Activated CD8-positive, alpha-beta memory T cell treated with anti-CD3 and anti-CD28 coated beads for 4 hours (primary cell): ENCODE measurements at places on chromosomes 2 and 18.

GRCh38 chr2:185643434-185643833 lies 95.2 kb upstream of the FSIP2 start:
- no peak for DNase-seq

DNA sequence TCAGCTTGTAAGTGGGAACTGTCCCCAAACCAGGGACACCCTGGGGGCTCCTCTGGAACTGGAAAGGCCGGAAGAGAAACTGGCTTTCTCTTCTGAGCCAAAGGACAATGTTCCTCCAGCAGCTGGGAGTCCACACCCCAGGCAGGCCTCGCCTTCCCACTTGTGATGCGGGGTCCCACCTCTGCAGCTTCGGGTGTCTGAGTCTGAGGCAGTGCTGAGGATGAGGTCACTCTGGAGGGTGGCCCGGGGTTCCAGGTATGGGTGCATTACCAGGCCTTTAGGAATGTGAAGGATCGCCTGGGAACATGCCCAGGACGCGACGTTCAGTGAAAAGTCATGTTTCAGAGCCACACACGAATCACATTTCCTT lies 18.2 kb upstream of the BOK start:
- no peak for DNase-seq

DNA sequence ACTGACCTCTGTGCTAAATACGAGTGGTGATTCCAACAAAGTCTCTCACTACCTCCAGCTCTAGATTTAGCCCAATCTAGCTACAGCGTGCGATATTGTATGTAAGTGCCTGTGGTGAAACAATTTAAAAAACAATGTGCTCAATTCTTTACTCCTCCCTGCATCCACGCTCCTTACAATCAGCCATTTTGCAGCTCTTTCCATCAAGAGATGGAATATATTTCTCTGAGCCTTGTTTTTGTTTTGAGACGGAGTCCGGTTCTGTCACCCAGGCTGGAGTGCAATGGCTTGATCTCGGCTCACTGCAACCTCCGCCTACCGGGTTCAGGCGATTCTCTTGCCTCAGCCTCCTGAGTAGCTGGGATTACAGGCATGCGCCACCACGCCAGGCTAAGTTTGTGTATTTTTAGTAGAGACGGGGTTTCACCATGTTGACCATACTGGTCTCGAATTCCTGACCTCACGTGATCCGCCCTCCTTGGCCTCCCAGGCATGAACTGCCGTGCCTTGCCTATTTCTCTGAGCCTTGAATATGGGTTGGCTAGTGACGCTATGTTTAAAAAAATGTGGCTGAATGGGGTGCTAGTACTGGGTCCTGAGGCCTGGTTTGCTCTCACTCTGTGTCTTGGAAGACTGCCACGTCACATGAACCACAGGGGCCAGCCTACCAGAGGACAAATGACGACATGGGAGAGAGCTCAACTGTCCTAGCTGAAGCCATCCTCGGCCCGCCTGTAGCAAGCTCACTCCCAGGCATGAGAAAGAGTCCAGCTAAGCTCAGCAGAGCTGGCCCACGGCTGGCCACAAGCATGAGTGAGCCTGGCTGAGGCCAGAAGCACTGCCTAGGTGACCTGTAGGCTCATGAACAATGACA lies 14.8 kb downstream of the WDFY1 start:
- no peak for DNase-seq

- DNase-seq: no peak
Measured at GRCh38 chr2:104793966-104794365, 59.9 kb upstream of the POU3F3 start.

GRCh38 chr2:133886735-133887675 lies 318.7 kb upstream of the NCKAP5 start:
- no peak for DNase-seq

DNA sequence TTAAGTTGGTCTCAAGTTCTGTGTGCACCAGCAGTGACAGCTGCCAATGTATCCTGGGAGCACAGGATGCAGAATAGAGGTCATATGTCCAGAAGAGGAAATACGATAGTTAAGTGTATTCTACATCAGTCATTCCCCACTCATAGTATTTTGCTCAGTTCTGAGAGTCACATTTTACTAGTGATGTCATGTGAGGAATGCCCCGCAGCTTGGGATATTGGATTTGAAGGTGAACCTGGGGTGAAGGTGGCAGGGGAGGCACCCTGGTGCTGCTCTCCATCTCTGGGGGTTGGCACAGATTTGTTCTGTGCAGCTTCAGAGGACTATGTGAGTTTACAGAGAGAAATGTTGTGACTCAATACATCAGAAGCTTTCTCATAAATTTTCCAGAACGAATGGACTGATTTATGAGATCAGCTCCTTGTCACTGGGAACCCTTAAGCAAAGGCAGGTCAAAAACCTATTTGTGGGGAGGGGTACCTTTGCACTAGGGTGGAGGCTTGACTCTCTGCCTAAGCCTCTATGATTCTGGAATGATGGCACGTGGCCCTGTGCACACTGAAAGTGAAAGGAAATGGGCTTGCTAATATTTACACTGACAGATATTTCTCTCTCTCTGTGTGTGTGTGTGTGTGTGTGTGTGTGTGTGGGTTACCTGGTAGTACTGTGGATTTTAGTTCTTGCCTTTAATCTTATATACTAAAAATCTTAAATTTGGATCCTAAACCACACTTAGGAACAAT lies 95.9 kb downstream of the NEB start:
- DNase-seq: no peak

- no peak for DNase-seq
Measured at GRCh38 chr2:224286923-224287322, 115.0 kb downstream of the FAM124B start.

DNA sequence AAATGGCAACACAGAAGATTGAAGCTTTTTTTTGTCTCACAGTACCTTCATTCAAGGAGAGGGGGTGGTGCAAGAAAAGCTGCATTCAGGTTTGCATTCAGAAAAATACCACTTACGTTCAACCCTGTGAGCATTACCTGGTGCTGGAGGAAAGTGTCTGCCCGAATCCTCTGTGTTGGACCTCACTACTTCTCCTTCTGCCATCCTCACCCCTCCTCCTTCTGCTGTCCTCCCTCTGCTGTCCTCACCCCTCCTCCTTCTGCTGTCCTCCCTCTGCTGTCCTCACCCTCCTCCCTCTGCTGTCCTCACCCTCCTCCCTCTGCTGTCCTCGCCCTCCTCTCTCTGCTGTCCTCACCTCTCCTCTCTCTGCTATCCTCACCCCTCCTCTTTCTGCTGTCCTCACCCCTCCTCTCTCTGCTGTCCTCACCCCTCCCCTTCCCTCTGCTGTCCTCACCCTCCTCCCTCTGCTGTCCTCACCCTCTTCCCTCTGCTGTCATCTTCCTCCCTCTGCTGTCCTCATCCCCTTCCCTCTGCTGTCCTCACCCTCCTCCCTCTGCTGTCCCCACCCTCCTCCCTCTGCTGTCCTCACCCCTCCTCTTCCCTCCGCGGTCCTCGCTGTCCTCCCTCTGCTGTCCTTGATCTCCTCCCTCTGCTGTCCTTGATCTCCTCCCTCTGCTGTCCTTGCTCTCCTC lies 11.3 kb downstream of the GAD1 start:
- DNase-seq: no peak

DNA sequence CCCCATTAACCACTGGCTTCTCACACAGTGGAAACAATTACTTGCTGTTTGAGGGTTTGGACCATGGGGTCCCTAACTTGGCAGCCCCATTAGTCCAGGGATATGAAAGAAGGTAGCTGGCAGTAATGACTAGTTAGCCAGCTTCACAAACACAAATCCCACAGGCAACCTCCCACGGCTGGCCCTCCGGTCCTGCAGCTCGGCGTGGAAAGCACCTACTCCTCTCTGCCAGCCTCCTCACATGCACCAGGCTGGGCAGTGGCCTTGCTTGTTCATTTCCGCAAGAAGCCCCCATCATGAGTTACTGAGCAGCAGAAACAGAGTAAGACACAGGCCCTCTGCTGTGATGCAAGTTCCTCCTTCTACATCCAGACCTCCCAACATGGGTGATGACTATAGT lies 13.7 kb downstream of the C1QL2 start:
- no peak for DNase-seq

GRCh38 chr18:69885841-69886531 lies 61.7 kb downstream of the CD226 start:
- DNase-seq: no peak

GRCh38 chr2:176685908-176686307 lies 416.7 kb downstream of the MTX2 start:
- no peak for DNase-seq

- no peak for DNase-seq
Measured at GRCh38 chr2:232320443-232320803, 58.1 kb upstream of the ALPP start.

DNA sequence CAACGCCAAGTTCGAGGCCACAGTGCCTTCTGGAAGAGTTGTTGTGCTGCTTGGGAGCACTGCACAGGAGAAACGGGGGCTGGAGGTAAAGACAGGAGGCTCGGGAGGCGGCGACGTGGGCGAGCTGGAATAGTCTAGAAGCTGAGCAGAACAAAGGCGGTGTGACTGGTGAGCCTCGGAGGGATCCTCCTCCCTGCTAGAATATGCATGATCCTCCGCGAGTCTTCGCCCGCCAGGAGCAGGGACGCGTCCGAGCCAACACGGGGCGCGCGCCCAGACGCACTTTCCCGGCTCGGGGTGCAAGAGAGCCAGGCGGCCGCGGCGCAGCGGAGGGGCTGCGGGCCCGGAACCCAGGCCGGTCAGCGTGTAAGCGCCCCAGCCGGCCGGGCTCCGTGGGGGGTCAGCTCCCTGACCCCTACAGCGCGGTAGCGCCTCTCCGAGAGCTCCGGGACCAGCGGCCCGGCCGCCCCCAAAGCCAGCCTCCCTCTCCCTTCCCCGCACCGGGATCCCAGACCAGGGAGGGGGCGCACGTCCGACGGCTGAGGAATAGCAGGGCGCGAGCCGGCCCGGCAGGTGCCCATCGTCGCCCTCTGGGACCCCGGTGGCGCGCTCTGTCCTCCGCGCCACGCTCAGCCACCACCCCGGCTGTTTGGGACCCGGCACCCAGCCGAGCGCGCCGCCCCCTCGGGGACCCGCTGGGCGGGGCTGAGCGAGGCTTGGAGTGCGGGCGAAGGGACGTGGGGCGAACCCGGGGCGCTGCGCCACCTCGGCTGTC lies 62.5 kb downstream of the GNAL start:
- no peak for DNase-seq

GRCh38 chr2:200703127-200703925 lies 108.4 kb upstream of the BZW1 start:
- DNase-seq: no peak

DNA sequence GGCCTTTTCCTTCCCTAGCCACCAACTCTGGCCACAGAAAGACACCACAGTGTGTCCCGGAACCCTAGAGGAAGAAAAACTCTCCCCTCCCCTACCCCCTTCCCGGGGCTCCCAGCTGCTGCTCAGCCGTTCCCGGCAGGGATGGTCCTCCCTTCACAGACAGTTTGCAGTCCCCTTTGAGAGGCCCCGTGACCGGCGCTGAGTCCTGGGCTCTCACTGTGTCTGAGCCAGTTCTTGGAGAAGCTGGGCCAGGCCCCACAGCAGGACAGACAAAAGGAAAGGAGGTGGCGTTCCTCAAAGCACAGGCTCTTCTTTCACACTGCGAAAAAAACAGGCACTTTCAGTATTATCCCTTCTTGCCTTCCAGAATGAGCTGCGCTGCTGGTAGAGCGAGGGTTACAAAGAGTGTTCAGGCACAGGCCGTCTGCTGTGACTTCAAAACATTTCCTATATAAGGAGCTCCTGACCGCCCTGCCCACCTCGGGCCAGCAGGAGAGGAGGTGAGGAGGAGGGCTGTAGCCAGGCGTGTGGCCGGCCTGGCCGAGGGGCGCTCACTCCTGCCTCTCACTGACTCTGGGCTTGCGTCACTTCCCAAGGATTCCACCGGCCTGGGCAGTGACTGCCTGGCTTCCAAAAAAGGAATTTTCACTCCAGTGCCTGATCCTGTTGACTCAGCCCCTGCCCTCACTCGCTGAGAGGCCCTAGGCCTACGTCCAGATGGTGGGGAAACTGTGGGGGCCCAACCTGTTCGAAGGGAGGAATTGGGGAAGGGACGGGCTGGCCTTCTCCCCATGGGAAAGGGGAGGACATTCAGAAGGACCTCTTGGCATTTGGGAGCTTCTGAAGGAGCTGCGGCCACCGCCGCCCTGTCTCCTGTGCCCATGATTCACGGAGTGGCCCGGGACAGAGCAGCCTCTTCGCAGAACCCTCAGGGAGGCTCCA lies 24.9 kb downstream of the CIDEA start:
- no peak for DNase-seq

DNA sequence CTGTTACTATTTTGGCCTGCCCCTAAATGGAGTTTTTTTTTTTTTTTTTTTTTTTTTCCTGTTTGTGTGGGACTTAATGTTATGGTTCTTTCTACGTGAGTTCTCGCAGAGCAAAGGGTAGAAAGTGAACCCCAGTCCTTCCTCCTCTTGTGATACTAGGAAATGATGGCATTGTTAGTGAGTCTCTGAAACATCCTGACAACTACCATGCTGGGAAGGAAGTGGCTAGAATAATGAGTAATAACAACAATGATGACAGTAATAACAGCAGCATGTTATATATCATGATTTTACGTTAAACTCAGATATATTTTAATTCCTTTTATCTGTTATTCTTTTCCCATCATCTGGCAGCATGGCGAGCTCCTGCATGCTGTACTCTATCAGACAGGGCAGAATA lies 216.2 kb upstream of the LINC00305 start:
- no peak for DNase-seq

DNA sequence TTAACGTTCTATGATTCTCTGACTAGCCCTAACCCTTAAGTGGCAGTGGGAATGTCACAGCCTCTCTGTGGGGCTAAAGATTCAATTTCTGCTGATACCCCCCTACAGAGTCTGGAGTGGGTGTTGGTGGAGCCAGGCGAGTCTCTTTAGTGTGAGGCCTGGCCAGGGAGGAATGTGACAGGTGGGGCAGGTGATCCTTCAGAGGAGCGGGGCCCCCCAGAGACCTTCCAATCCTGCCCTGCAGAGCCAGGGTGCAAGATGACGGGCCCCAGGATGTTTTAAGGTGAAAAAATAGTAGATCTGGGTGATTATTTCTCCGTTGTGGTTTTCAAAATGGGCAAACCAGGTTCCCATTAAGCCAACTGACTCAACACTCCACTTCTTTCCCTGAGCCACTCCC lies 28.2 kb upstream of the DNMT3A start:
- no peak for DNase-seq

DNA sequence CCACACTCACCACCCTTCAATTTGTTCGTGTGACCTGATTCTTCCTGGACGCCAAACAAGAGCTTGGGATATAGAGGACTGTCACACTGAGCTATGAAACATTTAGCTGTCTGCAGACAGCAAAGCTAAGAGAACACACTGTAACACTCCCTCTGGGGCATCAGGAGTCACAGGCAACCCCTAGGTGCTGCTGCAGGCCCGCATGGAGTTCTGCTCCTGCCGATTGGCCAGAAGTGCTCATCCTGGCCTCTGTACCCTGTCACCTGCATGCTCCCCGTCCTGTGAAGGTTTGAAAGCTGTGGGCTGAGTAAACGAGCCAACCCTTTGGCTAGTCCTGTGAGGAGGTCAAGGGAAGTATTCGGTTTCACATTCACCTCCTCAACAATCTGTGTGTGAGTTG lies 73.7 kb downstream of the PDK1 start:
- no peak for DNase-seq
